ENCODE measurements at places on chromosomes 3 and 15. TPM values are rescaled to one million over a fixed set of nuclear protein-coding genes. Genes with fewer than 3 reads are reported as not detected.

ARHGEF26 gene
- polyA plus RNA-seq, result 22.1 TPM

POPDC2 gene
- 2.1 TPM for polyA plus RNA-seq

- DNase-seq, result no peak
These were observed 203.8 kb upstream of the SEMA6D start for GRCh38 chr15:47513471-47513870.

GRCh38 chr3:28756056-28756455 is 407.4 kb upstream of the AZI2 start:
- no peak for DNase-seq

DNA sequence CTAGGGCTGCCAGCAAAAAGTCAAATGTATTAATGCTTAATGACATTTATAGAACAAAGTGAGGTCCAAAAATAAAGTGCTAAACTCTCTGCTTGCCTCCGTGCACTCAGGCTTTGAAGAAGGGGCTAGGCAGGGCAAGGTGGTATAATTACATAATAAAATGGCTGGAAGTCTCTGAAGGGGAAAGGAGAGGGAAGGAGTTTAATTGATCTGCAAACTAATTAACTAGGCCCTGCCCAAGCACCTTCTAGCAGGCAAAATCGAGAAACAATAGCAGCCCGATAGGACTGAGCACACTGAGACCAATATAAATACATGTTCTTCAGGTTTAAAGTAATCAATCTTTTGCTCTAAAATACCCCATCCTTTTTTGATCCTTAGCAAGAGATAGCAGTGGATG is 13.0 kb downstream of the DIS3L start:
- DNase-seq, result no peak

GRCh38 chr3:42635111-42635510 is 18.4 kb upstream of the ZBTB47 start:
- no peak for DNase-seq

GRCh38 chr15:48596415-48596814 is 49.1 kb downstream of the FBN1 start:
- DNase-seq, result no peak

- no peak for DNase-seq
These were observed 184.3 kb downstream of the UBE2E2 start for GRCh38 chr3:23387286-23387918.

GRCh38 chr3:74575857-74576256 is 38.6 kb downstream of the CNTN3 start:
- DNase-seq, result no peak

DNA sequence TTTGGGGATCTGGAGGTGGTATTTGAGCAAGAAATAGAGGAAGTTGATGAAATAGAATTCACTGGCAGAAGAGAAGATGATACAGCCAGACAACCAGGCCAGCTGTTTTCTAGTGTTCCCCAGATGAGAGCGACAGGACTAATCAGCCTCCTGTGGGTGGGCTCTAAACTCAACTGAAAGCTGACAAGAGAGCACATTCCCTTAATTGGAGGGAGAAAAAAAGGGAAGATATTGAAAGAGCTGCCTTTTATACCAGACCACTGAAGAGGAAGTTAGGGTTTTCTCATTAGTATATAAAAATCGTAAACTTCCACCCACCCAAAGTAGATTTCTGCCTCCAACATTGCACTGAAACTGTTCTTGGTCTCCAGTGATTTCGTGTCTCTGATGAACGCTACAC is 6.5 kb upstream of the TM4SF19 start:
- no peak for DNase-seq

Data from lung (tissue), 17 donors.